ENCODE measurements at places on chromosomes 1 and 21. TPM values are rescaled to one million over a fixed set of nuclear protein-coding genes. Genes with fewer than 3 reads are reported as not detected.

Gene MEX3A
- 0.83 TPM for total RNA-seq

Gene CRP
- total RNA-seq, result not detected

Gene OLIG1
- 0.61 TPM for total RNA-seq

DNA sequence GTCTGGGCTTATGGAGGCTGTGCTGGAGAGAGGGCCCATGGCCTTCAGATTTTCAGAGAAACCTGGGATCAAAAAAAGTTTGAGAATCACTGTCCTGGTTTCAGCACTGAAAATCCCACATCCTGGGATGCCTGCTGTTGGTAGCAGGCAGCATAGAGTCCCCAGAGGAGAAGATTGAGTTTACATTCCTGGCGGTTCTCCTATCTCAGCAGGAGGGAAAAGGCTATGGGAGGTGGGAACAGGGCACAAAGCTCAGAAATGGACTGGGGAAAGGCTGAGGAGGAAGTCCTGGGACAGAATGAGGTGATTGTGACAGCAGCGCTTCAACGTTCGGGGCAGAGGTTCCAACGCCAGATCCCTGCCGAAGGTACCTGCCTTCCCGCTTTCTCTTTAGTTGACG lies 103.4 kb downstream of the ETS2 start:
- no peak for DNase-seq

DNA sequence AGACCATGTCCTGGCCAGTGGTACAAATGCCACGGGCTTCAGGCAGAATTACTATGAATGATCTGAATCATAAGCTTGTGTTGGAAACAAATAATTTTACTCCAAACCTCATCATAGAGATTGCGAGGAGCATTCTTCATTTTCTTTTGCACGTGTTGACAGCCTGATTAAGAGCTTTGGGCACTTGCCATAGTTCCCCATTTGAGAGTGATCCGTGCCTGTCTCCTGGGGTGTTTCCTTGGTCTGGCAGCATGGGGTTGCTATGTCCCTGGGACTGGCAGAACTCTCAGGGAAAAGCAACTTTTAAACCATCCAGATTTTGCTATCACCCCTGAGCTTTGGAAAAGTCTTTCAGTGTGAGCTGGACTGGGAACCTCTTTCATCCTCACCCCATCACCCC lies 54.3 kb upstream of the KCNJ6 start:
- no peak for DNase-seq

GRCh38 chr1:112625696-112626095 lies 6.1 kb downstream of the CAPZA1 start:
- no peak for DNase-seq

DNA sequence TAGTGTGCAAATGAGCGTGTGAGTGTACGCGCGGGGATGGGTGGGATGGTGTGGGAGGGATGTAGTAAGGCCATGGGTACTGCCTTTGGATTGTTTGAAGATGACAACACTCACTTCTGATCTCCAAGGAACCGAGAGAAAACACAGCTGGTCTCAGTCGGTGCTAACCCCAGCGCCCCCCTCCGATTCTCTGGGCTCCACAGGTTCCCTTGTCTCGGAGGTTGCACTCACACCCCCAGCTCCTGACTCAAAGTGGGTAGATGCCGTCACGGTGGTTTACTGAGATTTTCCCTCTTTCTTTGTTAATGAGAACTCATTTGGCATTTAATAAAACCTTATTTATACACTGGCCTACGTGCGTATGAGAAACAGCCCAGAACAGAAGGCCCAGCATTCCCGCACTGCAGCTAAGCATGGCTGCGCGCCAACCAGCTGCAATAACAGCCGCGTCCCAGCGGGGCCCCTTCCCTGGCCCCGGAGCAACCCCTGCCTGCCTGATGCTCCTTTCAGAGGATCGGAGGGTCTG lies 25.8 kb downstream of the ABCA4 start:
- DNase-seq, result no peak

DNA sequence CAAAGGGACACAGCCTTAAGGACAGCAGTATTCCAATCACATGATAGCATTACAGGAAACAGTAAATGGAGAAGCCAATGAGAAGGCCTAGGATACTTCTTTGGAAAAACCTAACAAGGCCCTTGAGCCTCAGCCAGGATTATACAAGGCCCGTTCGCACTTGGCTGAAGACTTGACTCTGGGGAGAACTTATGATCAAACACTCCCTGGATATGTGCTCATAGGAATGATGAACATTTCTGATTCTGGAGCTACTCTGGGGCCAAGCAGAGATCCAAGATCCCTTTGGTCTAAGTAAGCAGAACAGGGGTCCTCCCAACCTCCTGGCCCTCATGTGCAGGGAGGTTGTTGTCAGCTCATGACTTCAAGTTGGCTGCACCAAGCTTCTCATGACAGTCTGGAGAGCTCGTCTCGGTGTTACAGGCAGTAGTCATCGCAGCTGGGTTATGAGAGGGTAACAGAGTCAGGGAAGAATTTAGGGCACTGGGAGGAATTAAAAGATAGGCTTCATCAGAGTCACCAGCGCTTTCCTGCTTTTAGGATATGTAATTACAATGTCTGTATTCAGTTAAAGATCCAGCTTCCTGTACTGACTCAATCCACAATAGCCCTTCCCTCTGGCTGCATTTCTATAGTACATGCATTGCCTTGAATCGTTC lies 92.5 kb upstream of the IRF2BP2 start:
- no peak for DNase-seq

DNA sequence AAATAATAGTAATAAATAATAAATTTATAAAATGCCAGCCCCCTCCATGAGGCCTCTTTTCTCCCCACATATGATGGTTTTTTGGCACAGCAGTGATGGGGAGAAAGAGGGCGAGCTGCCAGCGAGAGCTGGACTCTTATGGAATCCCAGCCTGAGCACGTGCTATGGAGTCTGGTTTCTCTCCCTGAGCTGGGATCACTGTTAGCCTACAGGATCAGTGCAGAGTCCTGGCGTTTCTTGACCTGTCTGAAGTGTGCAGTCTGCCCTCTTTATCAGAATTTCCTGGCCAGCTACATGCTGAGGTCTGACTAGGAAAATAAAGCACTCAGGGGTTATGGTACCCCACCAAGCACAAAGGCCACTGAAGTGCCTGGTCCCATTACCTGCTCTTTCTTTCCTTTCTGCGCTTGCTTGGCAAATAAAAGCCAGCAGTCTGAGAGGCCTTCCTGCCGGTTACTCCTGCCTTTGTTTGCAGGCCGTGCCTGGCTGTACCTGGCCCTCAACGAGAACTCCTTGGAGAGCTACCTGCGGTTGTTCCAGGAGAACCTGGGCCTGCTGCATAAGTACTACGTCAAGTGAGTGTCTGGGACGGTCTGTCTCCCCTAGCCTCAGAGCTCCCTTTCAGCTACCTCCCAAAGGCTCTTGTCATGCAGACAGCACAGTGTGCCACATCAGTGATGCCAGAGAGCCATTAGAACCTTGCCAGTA lies 18.5 kb upstream of the SLC25A34 start:
- no peak for DNase-seq

- no peak for DNase-seq
Measured at GRCh38 chr1:35574655-35575415, 1.7 kb downstream of the TFAP2E start.
